Activated CD4-positive, alpha-beta T cell treated with anti-CD3 and anti-CD28 coated beads for 24 hours (primary cell): ENCODE measurements at places on chromosomes 2 and 18.

- no peak for DNase-seq
These were observed 125.5 kb downstream of the LOXHD1 start for GRCh38 chr18:46531482-46531881.

- no peak for DNase-seq
These were observed 63.4 kb upstream of the ARHGAP28 start for GRCh38 chr18:6666012-6666685.

- no peak for DNase-seq
These were observed 234.3 kb downstream of the OSR1 start for GRCh38 chr2:19124135-19124534.

- DNase-seq = no peak
These were observed 244.7 kb downstream of the NBAS start for GRCh38 chr2:15316370-15316814.

- no peak for DNase-seq
These were observed 31.1 kb downstream of the CDK15 start for GRCh38 chr2:201837391-201837790.

DNA sequence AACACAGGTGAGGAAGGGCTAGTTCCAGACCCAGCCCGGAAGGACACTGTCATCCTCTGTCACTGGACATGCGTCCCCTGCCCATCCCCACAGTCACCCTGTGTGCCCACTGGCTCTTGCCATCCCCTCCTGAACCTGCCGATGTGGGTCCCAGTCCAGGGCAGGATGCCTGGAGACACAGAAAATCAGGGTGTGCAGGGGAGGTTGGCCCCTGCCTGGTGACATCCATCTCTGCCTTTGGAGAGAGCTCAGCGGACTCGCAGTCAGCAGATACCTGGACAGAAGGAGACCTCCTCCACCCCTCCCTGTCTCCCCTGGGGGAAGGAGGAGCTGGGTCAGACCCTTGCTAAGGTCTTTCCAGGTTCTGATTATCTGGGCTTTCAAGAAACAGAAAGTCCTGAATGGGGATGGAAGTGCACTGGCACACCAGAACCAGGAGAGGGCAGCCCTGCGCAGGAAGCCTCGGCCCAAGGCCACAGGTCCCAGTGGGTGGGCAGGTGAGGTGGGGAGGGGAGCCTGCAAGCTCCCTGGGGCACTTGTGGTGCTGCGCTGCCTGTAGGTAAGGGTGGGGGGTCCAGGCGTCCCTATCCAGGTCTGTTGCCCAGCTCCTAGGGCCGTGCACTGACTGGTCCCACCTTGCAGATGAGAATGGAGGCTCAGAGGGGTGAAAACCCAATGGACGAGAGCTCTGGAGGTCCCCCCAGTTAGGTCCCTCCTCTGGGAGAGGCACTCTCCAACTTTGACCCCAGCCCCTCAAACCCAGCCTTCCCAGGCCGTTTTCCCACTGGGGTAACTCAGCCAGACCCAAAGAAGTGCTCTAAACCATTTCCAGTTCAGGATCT is 9.7 kb upstream of the OTOS start:
- peak; percentile 29 for DNase-seq

DNA sequence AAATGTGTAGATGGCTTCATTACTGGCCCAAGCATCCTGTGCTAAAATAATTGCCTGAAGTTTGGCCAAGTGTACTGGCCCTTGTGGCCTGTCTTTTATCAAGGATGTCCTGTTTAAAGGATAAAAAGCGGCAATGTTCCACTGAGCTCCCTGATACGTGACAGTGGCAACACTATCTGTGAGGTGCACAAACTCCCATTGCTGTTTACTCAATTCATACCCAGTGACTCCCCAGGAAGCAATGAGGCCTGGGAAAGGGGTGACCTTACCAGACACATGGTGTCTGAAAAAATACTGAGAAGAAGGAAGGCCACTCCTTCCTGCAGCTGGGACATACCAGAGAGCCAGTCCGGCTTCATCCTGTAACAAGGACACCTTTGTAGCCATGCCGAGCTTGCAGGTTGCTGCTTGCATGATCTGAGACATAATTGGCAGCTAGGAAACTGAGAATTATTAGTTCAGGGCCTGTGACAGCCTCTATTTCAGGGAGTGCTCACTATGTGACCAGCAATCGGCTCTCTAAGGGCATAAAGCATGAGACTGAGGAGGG is 198.5 kb upstream of the LRATD1 start:
- no peak for DNase-seq

DNA sequence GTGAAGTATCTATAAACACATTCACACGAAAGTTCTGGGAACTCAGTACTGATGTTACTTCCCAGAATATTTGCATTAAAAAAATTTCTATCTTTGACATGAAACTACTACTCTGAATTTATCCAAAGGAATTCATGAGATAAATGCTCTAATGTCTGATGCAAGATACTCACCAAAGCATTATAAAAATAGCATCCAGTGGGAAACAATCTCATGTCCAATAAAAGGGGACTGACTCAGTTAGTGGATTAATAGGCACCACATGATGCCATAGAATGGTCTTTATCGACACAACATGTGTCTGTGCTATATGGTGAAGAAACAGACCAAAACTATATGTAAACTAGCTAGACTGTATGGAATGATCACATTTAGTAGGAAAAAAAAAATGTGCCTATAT is 33.9 kb downstream of the LAMA3 start:
- DNase-seq = no peak

- no peak for DNase-seq
These were observed 98.5 kb downstream of the MCFD2 start for GRCh38 chr2:46816846-46817726.

DNA sequence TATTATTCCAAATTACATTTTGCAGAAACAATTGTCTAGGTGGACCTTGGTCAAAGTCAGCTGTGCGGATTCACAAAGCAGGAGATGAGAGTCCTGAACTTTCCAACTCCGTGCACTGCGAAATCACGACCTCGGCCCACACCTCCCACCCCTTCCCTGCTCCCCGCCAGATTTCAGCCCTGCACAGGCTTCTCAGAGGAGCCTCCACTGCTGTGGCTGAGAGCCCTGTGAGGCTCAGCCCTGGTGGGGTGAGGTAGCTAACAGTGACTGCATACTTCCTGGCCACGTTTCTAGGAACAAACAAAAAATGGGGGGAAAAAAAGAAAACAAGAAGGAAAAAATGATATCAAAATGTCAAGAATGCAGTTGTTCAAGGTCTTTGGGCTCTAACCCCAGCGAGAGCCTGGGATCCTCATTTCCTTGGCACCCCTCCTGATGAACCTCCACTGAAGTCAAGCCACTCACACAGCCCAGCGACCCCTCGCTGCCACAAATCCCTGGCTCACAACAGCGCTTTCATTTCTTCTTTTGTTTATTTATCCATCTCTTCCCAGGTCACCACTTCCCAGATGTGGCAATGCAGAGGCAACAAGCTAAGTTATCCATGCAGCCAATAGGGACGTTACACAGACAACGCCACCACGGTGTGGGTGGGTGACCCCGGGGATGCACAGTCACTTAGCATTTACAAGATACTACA is 729.7 kb upstream of the ID2 start:
- DNase-seq = no peak

DNA sequence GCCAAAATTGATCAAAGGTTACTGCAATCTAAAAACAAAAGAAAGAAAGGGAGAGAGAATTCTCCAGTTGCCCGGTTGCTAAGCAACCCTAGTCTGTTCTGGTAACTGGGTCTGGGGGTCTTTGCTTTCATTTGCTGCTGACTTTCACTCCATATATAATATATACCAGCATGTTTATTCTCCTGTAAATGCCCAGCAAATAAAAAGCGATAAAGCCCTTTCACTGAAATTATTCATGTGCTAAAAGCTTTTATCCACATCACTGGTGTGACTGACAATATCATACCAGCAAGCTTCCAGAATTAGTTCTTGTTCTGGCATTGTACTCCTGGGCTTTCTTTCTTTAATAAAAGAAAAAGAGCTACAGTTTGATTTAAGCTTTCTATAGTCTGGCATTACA is 75.5 kb upstream of the ST8SIA3 start:
- no peak for DNase-seq

DNA sequence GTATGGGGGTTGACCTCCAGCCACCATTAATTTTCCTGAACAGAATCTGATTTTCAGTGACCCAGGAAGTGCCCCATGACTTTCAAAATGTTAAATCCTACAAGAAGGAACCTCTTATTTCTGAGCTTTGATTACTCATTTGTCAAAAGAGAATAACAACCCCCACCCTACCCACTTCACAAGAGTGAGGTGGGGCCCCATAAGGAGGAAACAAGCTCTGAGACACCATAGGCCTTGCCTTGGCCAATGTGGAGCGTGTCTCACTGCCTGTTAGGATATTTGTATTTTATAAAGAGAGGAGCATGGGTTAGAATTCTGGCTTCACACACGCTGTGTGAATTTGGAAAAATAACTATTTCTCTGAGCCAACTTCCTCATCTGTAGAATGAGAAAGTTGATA is 158.9 kb downstream of the TTC32 start:
- no peak for DNase-seq

DNA sequence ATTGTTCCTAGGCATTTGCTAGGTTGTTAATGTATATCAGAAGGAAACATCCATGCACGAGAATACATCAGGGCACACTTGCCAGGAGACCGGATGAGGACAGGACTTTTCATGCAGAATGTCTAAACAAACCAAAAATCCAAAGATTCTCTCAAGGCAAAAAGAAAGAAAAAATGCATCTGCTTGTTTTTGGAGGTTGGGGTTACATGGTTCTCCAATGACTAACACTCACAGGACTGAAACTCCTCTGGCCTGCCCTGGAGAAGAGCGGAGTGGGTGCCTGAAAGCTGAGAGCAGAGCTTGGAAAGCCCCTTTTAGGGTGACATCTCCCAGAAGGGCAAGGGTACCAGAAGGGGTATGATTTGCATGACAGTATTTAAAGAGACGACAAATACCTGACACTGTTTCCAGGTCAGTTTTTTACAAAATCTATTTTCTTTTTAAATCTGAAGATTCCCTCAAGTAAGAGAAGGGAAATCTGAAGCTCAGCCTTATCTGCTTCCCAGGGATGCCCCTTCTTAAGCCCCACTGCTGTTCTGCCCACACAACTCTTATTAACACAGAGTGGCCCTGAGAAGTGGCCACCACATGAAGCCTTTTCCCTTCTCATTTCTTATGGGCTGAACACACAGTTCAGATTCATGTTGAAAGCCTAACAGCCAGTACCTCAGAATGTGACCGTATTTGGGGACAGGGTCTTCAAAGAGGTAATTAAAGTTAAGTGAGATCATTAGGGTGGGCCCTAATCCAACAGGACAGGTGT is 216.4 kb downstream of the STK39 start:
- no peak for DNase-seq

DNA sequence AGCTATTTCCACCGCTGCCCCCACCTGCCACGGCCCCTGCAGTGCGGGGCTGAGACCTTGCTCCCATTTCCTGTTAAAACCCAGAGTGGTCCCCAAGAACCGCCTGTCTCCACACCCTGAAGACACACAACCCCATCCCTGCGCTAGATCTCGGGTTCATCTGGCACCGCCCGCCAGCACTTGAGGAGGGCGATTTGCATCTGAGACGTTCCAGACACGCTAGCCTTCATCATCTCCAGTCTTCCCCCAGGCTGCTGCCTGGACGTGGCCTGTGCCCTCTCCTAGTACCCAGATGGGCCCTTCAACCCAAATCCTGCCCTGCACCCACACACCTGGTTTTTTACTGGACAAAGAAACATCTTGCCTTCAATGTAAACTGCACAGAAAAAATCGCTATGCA is 49.8 kb downstream of the SLC66A2 start:
- no peak for DNase-seq

- DNase-seq = no peak
These were observed 21.4 kb downstream of the SP3 start for GRCh38 chr2:173943738-173944137.

GRCh38 chr2:95299961-95300360 is 2.8 kb downstream of the KCNIP3 start:
- DNase-seq = no peak

DNA sequence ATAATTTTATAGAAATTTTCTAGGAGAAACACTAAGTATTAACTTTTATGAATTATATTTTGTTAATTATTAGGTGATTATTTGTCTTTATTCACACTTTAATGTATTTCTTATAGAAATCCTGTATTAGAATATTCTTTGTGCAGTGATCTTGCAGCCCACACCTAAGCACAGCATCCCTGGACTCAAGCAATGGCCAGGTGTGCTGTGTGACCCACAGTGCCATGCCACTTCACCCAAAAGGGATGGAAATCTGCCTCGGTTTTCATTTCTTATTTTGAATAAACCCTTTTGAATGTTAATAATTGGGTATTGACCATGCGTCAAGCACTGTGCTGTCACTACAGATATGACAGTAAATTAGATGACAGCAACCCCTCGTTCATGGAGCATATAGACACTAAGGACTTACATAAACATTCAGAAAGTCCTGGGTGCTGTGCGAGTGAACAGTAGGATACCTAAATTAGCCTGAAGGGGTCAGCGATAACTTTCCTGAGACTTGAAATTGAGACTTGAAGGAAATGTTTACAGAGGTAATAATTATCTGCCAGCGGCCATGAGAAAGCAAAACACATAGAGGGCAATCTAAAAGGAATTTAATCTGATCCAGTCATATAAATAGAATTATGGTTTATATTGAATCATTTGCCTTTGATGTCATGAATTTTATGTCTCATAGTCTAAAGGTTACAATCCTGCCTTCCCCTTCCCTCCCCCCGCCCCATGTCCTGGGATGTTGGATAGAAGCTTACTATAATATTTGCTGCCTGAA is 52.7 kb upstream of the CALCRL start:
- no peak for DNase-seq

- no peak for DNase-seq
These were observed 8.6 kb upstream of the LRP1B start for GRCh38 chr2:142139384-142139783.

DNA sequence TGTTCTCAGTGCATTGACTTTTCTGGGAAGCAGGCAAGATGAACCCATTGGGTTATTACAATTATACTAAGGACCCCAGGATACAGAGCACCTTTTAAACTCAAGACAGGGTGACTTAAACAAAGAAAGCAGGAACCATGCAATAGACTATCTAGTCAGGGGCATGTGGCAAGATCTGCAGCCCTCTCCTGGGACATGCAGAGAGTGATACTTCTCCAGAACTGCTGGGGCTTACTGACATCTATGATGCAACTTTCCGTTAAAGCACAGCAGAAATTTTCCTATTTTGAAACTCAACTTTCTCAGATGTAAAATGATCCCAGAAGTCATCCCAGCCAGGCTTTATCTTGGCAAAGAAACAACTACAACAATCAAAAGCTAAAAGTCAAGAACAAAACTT is 162.2 kb upstream of the HNMT start:
- DNase-seq = no peak

GRCh38 chr2:45131587-45131986 is 122.3 kb upstream of the SIX2 start:
- no peak for DNase-seq

- no peak for DNase-seq
These were observed 44.5 kb downstream of the LDLRAD4 start for GRCh38 chr18:13262839-13263691.
